ENCODE measurements at places on chromosomes 11 and 22. TPM values are rescaled to one million over a fixed set of nuclear protein-coding genes. Genes with fewer than 3 reads are reported as not detected.

Gene WNT7B
- polyA plus RNA-seq, result 0.16 TPM

Gene OR52B4
- polyA plus RNA-seq, result not detected

Gene MS4A6E
- not detected for polyA plus RNA-seq

Gene PYGM
- 0.43 TPM for polyA plus RNA-seq

Gene RASL10A
- polyA plus RNA-seq, result 0.26 TPM

Gene SCUBE2
- 9.9 TPM for polyA plus RNA-seq

Gene MGAT3
- polyA plus RNA-seq, result 36.2 TPM

Gene OR52E8
- polyA plus RNA-seq, result not detected

Gene TYR
- polyA plus RNA-seq, result not detected

Gene BANF1
- polyA plus RNA-seq, result 41.6 TPM

Gene OR51E2
- polyA plus RNA-seq, result not detected

Gene ELFN2
- 4.4 TPM for polyA plus RNA-seq

Gene CCDC116
- 0.28 TPM for polyA plus RNA-seq

Gene SYT7
- 14.0 TPM for polyA plus RNA-seq

Gene FAM180B
- polyA plus RNA-seq, result not detected

Gene CASP5
- not detected for polyA plus RNA-seq

Gene TMPRSS4
- polyA plus RNA-seq, result not detected

Gene APLNR
- not detected for polyA plus RNA-seq

Gene TEX12
- polyA plus RNA-seq, result 0.36 TPM

Gene POU2AF2
- not detected for polyA plus RNA-seq

Gene HSPB2
- polyA plus RNA-seq, result not detected

Gene ACCS
- not detected for polyA plus RNA-seq

Gene LRRC56
- polyA plus RNA-seq, result 0.76 TPM

Gene MRGPRE
- 0.28 TPM for polyA plus RNA-seq

Gene MCHR1
- polyA plus RNA-seq, result 2.9 TPM

Gene KCNQ1OT1
- 0.32 TPM for polyA plus RNA-seq

Gene C11orf87
- polyA plus RNA-seq, result 8.6 TPM

Gene GLYATL2
- polyA plus RNA-seq, result not detected

Gene APOBEC3F
- not detected for polyA plus RNA-seq

Gene LINC01488
- polyA plus RNA-seq, result not detected

Gene PPM1F
- polyA plus RNA-seq, result 29.7 TPM

Gene TPH1
- 1.4 TPM for polyA plus RNA-seq

Gene TENM4
- 24.8 TPM for polyA plus RNA-seq

Gene FOLR2
- not detected for polyA plus RNA-seq

Gene MADD
- 66.9 TPM for polyA plus RNA-seq

Gene OR52H1
- not detected for polyA plus RNA-seq

Gene PEX26
- polyA plus RNA-seq, result 30.2 TPM

Gene BCO2
- polyA plus RNA-seq, result 7.4 TPM

Gene OR6X1
- not detected for polyA plus RNA-seq

Gene AP2A2
- polyA plus RNA-seq, result 46.5 TPM

Gene PTGDR2
- polyA plus RNA-seq, result 0.51 TPM

Gene APOA5
- polyA plus RNA-seq, result not detected

Gene SPCS2
- polyA plus RNA-seq, result 84.7 TPM

Gene PDGFB
- 0.61 TPM for polyA plus RNA-seq

Gene CHADL
- 0.22 TPM for polyA plus RNA-seq

Gene DNAJB7
- not detected for polyA plus RNA-seq

Gene SPDYC
- not detected for polyA plus RNA-seq

Gene LARGE1
- polyA plus RNA-seq, result 27.5 TPM

Gene RBMXL2
- polyA plus RNA-seq, result not detected
